AG08395 (cell line): ENCODE measurements at places on chromosomes 5 and 9.

DNA sequence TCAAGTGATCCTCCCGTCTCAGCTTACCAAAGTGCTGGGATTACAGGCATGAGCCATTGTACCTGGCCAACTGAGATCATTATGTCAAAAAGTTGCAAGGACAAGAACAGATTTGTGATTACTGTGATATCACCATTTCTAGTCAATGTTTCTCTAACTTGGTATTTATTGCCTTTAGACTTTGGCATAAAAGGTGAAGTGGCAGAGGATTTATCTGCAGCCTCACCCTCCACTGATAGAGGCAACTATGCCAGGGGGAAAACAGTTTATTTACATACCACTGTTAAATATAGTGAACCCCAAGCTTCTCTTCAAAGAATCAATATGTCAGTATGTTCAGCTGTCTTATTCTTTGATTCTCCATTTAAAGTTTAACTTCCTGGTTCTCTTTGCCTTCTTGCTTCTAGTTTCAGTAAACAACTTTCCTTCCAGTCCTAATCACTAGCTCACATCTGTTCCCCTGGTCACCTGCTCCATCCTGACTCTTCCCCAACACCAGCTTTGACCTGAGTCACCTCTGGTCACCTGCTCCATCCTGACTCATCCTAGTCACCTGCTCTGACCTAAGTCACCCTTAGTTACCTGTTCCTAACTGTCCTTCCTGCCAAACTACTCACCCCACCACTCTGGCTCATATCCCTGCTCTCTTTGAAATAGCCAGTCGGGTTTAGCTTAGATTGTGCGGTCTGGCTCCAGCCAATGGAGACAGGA, 29.9 kb downstream of the SEMA6A start:
- no peak for DNase-seq

GRCh38 chr5:119019949-119020348, 31.6 kb upstream of the DTWD2 start:
- no peak for DNase-seq

- no peak for DNase-seq
These were observed 57.4 kb downstream of the PPIP5K2 start for GRCh38 chr5:103177543-103177942.

DNA sequence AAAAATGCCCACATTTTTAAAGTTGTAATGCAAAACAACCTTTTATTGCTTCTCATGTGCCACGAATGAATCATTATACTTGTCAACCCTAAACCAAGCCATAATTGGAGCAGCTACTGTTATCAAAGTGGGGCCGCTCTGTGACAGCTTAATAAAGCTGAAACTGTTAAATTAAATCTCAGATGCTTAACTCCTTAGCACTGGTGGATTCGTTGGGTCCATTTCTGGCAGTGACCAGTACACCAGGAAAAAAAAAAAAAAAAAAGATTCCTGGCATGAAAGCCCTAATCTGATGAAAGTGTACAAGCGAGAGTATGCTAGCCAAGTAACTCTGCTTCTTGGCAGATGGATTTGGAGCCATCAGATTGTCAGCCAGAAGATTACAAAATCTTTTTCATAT, 164.8 kb downstream of the ZSWIM6 start:
- DNase-seq = peak; percentile 19

GRCh38 chr5:76174101-76174500, 90.9 kb downstream of the SV2C start:
- no peak for DNase-seq

DNA sequence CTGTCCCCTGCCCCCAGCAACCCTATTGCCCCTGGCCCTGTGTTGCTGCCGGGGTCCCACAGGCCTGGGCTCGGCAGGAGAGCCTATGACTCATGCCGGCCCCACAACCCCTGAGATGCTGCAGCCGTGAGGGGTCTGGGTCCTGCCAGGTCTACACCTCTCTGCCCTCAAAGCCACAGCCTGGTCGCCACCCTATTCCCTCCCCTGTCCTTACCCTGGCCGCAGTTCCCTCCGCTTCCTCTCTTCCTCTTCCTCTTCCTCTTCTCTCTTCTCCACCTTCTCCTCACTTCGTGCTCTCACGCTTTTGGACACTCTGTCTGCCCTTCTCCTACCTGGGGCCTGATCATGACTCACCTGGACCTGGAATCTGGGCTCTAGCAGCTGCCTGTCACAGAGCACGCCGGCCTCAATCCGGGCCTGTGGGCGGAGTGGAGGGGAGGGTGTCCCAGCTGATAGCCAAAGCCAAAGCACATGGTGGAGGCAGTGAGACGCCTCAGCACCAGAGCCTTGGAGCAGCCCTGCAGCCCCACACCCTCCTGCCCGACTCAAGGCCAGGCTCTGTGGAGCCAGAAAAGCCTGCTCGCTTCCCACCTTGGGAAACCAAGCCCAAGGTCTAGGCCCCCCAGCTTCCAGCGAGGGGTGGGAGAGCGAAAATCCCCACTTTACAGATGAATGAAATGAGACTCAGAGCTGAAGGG, 26.8 kb upstream of the CSF1R start:
- DNase-seq = peak; percentile 47

GRCh38 chr9:96232539-96233241, 69.3 kb downstream of the HSD17B3 start:
- peak; percentile 80 for DNase-seq
